ENCODE measurements at places on chromosomes 16 and 17.
A peak's percentile ranks its signal among the peaks of the same experiment; 100 is the strongest.

DNA sequence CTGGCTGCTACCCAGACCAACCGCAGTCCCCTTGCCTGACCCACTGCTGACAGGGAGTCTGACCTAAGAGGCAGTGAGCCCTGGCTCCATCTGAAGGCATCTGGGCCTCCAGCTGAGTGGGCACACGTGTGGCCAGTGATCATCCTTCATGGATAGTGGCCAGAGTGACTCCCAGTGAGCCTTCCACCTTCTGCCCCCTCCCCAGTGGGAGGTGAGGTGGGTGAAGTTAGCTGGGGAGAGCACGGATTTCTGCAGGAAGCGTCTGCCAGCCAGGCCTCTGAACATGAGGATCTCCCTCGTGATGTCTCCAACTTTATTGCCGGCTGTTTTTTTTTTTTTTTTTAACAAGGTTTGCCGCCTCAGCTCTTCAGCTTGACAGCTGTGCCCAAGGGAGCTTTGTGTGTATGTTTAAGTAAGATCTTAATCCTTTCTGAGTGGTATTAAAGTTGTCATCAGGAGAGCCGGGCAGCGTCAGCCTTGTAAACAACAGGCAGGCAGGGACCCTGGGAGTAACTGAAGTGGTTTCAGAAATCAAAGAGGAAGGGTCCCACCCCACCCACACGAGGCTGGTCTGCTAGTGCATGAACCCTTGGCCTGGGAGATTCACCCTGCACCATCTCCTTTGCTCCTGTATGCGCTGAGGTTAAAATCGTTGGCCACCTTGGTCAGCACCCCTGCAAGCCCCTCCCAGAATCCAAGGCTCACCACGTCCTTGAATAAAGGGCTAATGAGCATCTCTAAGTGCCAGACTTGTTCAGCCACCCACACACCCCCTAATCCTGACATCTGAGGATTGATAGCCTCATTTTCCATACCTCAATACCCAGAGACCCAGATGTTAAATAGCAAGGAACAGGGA, 33.3 kb downstream of the RHBDL3 start:
- DNase-seq: no peak

GRCh38 chr16:55302635-55303034, 21.4 kb upstream of the IRX6 start:
- DNase-seq: no peak

DNA sequence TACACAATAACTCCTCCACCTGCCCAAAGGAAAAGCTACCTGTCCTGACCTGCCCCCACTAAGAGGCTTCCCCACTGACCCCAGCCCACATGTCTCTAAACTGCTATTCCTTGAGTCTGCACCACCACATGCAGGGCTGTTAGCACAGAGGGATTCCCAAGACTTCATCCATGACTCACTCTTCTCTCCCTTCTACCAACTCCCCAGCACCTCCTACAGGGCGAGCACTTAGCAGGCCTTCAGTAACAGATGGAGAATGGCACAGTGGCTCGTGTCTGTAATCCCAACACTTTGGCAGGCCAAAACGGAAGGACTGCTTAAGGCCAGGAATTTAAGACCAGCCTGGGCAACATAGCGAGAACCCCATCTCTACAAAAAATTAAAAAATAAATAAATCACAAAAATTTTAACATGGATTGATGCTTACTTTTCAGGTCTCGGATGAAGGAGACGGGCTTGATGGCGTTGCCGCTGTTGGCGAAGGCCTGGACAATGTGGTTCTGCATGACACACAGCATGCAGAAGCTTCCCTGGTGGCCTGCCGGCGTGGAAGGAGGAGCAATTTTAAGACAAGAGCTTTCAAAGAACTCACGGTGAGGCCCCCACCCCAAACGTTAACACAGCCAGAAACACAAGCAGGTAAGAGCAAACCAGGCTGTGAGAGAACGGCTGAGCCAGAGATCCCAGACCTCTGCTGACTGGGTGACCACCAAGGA, 12.0 kb downstream of the USP36 start:
- DNase-seq: peak; percentile 21

- peak; percentile 21 for DNase-seq
These were observed 53.1 kb downstream of the NDE1 start for GRCh38 chr16:15703029-15703736.

DNA sequence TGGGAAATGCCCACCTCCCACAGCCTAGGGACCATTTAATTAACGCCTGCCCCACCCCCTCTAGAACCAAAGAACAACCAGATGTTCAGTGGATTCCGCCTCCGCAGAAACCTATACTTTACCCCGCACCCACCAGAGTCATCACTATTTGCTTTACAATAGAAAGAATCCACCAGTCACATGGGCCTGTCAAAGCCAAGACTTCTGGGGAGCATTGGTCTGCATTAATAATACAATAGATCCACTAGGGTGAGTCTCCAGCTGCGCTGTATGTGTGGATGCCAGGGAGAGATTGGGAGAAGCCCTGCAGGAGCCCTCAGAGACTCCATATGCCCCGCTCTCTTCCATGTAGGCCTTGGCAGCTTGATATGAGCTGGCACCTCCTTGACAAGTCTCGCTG, 31.3 kb downstream of the CLEC19A start:
- no peak for DNase-seq

GRCh38 chr17:26765860-26766709, 527.8 kb upstream of the WSB1 start:
- DNase-seq: no peak

DNA sequence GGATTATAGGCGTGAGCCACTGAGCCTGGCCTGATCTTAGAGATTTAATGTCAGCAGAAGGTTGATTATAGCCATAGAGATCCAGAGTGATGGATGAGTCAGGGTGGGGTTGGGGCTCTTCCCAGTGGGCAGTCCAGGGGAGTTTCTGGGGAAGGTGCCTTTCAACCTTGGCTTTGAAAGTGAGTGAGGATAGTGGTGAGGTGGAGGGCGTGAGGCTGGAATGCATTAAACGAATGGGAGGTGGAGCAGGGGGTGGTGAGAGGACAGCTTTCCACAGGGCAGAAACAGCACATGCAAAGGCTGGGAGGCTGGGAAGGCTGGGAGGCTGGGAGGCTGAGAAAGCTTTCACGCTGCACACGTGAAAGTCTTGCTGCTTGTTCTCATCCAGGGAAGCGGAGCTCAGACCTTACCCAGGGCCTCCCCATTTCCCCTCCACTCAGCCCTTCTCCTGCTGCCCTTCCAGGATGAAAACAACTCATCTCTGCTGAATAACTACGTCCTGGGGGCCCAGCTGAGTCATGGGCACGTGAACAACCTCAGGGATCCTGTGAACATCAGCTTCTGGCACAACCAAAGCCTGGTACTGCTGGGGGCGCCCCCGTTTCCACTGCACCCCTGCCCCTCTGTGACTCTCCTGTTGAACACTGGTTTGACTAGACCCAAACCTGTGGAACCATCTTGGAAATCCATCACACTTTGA, 22.3 kb downstream of the ADGRG5 start:
- DNase-seq: no peak

DNA sequence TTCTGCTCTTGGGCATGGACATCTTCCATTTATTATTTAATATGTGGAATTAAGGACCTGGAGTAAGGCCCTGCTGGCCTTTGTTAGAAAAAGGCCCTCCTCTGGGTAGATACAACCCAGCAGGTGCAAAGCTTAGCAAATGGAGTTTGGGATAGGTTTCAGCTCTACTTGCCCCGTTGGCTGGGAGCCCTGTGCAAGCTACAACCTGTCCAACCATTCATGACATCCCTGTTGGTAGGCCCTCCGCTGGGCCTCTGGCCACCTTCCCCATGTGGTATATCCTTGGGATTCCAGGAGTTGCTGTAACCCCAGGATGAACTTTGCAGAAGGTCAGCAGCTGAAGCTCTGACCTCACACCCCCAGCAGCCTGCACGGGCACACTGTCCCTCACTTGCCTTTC, 6.4 kb downstream of the NGFR start:
- DNase-seq: no peak

GRCh38 chr16:65222049-65222448, 100.2 kb upstream of the CDH11 start:
- no peak for DNase-seq

- peak; percentile 13 for DNase-seq
These were observed 44.9 kb downstream of the ABCA5 start for GRCh38 chr17:69282002-69282401.

Data from hematopoietic multipotent progenitor cell treated with erythropoietin and hydrocortisone succinate and interleukin-3 and kit ligand, for 4 days (in vitro differentiated cells).